Fibroblast of lung (primary cell): ENCODE measurements at places on chromosomes 11 and 22.

- no peak for DNase-seq
Observed at GRCh38 chr22:34812631-34813030, 253.3 kb upstream of the ISX start.

- DNase-seq: no peak
Observed at GRCh38 chr11:132650969-132651720, 881.2 kb downstream of the OPCML start.

- no peak for DNase-seq
Observed at GRCh38 chr11:66938582-66939135, 19.5 kb downstream of the PC start.

DNA sequence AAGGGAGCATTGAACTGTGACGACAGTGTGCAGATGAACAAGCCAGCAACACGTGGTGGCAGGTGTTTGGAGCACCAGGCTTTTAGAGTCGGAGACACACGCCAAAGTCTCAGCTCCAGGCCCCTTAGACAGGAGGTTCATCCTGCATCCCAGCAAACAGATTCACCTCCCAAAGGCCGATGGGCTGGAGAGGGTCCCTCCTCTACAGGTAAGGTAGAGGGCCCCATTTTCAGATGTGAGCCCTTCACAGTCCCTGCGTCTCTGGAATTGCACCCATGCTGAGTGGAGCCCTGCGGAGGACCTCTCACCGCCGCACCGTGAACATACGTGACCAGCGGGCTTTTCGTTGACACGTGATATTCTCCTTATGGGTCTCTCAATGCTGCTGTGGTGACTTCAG is 109.0 kb upstream of the B3GAT1 start:
- no peak for DNase-seq

DNA sequence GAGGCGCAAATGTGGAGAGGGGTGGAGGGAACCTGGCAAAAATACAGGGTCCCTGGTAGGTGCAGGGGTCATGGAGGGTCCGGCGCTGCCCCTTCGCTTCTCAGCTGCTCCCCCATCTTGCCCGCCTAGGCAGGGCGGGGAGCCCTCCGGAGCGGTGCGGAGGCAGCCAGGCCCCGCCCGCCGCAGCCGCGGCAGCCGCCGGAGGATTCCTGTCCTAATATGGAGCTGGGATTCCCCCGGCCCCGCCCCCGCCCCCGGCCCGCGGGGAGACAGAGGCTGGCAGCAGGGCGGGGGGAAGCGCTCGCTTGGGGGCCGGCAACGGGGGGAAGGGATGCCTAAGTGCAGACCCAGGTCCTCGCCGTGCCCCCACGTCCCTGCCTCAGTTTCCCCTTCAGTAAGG is 1.0 kb upstream of the NPAS4 start:
- no peak for DNase-seq

GRCh38 chr11:12478743-12479142 is 101.4 kb downstream of the PARVA start:
- DNase-seq: peak; percentile 49

- DNase-seq: no peak
Observed at GRCh38 chr11:86941077-86941870, 13.9 kb downstream of the FZD4 start.

DNA sequence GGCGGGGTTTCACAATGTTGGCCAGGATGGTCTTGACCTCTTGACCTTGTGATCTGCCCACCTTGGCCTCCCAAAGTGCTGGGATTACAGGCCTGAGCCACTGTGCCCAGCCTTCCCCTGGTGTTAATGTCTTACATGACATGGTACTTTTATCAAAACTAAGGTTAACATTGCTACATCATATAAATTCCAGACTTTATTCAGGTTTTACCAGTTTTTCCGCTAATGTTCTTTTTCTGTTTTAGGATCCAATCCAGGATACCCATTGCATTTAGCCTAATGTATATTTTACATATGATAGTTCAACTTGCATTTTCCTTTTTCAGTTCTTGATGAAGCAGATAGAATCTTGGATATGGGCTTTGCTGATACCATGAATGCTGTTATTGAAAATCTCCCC is 14.2 kb downstream of the DDX10 start:
- no peak for DNase-seq

DNA sequence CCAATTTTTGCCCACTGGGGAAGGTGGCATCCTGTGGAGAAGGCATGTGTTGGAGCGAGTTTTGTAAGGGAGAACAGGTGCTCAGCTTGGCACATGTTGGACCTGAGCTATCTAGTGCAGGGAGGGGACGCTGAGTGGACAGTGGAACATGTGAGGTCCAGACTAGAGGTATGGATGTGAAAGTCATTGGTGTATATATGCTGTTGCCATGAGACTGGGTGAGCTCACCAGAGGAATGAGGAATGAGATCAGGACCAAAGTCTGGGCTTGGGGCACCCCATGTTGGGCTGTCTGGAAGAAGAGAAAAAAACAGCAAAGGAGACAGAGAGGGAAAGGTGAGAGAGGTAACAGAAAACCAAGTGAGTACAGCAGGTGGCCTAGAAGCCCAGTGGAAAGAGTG is 12.3 kb upstream of the SYT7 start:
- no peak for DNase-seq

- DNase-seq: no peak
Observed at GRCh38 chr11:93662175-93662570, 691 bp downstream of the CEP295 start.

- no peak for DNase-seq
Observed at GRCh38 chr11:125063429-125064043, 431 bp downstream of the SLC37A2 start.

DNA sequence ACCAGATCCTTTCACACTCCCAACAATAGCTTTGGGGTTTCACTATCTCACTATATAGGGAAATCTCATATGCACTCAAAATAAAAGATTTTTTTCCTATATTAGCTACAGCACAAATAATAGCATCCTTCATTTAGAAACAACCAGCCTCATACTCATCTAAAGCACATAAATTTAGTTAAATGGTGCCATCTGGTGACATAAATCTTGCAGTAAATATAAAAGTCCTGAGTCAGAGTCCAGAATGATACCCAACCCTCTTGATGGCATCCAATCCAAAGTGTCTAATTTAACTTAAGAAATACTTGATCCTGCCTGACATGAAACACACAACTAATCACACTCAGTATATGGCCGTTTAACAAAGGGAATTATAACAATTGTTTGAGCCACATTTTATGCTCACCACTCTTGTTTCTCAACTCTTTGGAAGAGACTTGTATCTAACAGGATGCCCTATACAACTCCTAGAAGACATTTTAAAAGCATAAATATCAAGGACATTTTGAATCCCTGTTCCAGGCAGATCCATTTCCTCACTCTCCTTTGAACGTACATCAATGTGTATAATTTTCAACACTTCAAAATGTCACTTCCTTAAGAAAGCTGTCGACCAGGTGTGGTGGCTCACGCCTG is 36.2 kb downstream of the DLG2 start:
- DNase-seq: peak; percentile 40

DNA sequence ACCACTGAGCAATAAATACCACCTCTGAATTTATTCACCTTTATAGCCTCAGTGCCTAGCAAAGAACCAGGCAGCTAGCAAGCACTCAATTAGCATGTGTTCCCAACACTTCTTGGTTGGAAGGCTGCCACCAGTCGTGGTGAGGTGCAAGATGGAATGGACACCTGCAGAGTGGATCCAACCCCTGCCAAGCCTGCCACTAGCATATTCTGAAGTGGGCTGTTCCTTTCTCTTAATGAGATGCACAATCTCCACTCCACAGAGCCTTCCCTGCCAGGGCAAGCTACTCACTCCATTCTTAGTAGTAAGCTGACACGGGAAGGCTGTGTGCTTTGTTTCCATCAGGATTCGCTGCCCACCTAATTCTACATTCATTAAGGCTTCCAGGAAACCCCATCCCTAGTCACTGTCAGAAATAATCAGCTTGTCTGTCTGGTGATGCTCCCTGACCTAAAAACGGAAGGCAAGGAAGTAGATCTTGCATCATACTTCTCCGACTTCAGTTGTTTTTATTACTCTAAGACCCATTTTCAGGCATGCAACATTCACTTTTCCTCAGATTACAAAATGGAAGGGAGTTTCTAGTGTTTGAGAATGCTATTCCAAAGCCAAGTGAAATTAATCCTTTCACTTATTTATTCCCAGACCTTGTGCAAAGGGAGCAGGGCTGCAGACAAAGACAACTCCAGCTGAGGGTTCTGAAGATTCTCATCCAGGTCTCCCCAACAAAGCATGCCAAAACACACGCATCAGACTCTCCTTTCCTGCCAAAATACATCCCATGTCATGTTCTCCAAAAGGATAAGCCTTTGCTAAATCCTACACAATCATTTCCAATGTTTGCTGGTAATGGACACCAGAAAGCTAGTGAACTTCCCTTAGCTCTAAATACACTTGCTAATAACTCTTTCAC is 128.0 kb downstream of the TENM4 start:
- peak; percentile 53 for DNase-seq

DNA sequence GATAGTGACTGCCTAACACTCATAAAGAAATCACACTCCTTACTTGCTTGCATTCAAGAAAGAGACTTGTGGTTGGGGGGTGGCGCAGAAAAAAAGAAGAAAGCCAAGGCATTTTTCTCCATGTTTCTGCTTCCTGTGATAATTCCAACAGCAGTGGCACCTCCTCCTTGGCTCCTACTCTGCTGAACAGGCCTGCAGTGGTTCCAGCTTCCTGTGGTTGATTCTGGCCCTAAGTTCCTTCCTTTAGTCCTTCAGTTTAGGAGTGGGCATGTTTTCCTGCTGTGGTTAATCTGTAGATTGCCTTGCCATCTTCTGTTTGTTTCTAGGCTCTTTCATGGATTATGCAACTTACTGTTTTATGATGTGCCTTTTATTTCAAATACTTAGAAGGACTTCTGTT is 940.4 kb downstream of the DLG2 start:
- peak; percentile 28 for DNase-seq

DNA sequence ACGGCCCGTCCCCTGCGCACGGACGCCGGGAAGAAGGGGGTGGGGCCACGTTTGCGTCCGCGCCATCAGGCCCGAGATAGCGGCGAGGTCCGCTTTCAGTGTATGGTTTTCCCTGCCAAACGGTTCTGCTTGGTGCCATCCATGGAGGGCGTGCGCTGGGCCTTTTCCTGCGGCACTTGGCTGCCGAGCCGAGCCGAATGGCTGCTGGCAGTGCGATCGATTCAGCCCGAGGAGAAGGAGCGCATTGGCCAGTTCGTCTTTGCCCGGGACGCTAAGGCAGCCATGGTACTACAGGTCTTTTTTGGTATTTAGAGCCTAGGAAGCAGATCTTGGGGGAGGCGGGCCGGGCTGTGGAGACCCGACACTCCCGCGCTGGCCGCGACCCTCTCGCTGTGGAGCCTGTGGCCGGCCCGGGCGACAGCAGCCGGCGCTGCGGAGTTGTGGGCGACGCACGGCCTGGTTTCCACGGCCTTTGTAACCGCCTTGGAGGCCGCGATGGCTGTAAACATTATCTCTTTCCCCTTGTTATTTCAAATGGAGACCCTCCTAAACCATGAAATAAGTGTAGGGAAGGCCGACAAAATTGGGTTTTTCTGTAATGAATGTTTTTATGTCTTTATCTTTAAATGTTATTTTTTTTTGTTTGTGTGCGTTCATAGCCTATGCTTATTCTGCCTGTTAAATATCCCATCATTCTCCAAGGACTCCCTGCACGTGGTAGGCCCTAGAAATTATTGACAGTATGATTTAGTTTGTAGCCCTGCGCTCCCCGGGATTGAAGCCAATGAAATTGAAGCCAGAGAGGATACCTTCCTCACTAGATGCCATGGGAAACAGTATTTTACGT is at the start of gene AASDHPPT:
Gene AASDHPPT, plus strand, starts transcription at position 54 of the 847 bp plus-strand sequence. Its CDS starts 49 bp downstream, at position 103.
- DNase-seq: peak; percentile 64

GRCh38 chr22:17919276-17920144 is 104.9 kb downstream of the MICAL3 start:
- DNase-seq: no peak

- no peak for DNase-seq
Observed at GRCh38 chr11:56782167-56782847, 33.8 kb upstream of the OR9G4 start.

GRCh38 chr11:125494561-125494960 is 1.5 kb downstream of the FEZ1 start:
- DNase-seq: peak; percentile 6

DNA sequence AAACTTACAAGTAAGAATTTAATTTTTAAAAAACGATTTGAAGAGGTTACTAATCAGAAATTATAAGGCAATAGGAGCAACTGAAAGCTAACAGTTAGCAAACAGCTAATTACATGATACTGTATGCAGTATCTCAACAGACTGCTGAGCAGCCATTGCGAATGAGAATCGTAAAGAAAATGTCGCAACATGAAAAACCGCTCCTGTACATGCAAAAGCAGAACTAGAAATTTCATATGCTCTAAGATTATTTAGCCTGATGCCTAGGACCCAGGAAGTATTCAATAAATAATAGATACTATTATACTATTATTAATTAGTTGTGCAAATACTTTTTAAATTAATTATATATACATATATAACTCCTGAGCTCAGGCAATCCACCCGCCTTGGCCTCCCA is 48.7 kb upstream of the EP300 start:
- DNase-seq: no peak

GRCh38 chr11:68374531-68374930 is 62.1 kb downstream of the LRP5 start:
- no peak for DNase-seq

DNA sequence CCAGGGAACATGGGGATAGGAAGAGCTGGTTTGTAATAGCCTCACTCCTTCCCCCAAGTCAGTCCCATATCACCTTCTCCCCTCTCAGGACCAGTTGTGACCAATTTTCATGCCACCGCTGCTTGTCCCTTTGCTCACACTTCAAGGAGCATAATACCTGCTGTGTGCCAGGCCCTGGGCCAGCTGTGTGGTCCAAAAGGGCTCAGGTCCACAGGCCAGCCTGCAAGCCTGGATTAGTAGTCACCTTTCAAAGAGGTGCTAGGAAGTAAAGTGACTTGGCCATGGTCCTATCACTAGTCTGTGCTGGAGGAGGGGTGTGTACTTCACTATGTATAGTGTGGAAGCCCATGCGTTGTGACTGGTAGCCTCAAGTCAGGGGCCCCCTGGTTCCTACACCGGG is 38.5 kb upstream of the SUSD2 start:
- no peak for DNase-seq

GRCh38 chr11:11740073-11740702 is 101.6 kb upstream of the USP47 start:
- no peak for DNase-seq

DNA sequence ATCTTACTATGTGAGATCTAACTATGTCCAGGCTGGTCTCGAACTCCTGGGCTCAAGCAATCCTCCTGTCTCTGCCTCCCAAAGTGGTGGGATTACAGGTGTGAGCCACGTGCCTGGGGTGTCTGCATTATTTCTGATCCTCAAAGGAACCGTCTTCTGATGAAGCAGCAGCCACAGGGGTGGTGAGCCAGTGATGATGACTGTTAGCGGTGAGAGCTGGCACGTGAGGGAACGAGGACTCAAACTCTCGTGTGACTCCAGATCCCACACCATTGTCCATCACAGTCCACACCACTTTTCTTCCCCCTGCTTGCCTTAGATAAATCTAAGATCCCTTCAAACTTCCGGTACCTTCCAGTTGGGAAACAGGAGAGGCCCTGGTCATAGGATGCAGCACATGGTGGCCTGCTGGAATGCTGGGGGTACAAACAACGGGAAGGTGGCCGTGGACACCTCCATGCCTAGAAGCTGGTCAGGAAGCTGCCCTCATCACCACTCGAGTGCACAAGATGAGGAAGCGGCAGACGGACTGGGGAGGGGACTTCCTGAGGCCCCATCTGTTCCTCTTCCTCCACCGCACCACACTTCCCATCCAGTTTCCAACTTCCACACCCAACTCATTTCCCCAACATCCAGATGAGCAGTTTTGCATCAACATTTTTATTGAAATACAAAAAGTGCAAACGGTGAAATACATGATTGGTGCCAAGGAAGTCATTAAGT is 23.8 kb downstream of the ARHGAP1 start:
- DNase-seq: no peak

- no peak for DNase-seq
Observed at GRCh38 chr11:70819022-70819421, 420.7 kb downstream of the CTTN start.
